ENCODE measurements at places on chromosomes 7 and 10.

GRCh38 chr10:517241-517830 lies 172.1 kb downstream of the DIP2C start:
- DNase-seq = no peak

DNA sequence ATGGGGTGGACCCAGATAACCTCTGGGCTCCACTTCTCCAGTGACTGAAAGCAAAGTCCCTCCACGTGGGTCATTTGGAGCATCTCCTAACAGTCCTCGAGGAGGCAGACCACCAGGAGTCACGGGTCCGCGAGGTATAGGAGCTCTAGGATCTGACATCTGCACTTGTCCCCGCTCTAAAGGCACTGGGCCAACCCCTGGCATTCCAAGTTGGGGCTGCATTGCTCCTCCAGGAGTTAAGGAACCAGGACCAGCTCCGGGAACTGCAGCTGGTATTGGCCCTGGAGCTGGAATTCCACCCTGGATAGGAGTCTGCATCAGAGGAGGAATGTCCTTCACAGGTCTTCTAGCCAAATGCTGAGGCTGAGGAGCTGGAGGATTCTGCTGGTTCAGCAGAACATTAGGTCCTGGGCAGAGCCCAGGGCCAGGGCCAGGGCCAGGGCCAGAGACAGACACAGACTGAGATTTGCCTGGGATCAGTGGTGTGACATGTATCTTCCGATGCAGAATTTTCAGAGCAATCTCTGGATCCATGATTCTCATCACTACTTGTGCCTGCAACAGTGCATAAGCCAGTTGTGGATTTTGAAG lies 827 bp downstream of the CSTF2T start:
- no peak for DNase-seq

GRCh38 chr7:32658467-32658869 lies 163.2 kb downstream of the AVL9 start:
- no peak for DNase-seq

DNA sequence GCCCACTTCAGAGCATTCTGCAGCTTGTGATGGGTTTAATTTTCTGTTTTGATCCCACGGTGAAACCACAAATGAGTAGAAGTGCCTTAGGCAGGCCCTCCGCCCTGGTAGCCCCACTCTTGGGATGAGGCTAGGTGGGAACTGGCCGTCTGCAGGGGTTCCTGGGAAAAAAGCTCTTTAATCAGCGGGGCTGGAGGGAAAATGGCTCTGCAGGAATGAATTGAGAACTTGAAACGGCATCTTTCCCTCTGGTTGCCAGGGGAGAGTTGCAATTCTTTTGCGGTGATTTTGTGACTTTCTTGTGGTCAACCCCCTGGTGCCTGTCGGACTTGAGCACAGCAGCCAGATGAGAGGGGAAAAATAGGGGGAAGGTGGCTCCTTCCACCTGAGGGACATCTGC lies 32.7 kb downstream of the COL26A1 start:
- DNase-seq = no peak

DNA sequence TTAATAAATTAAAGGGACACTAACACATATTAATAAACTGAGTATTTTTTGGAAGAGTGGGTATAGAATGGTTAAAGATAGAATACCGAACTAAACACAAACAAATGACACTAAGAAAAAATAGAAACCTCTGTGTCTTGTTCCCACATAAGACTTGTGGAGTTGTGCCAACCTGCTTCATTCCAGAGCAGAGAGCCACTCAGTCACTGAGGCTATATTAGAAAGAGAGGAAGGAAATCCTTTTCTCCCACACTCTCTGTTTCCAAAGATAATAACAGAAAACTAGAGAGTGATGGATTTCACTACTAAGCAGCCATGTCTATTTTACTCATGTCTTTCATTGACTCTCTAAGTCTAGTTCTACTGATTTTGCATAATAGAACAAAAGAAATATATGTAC lies 26.0 kb downstream of the CTNNA3 start:
- DNase-seq = no peak

DNA sequence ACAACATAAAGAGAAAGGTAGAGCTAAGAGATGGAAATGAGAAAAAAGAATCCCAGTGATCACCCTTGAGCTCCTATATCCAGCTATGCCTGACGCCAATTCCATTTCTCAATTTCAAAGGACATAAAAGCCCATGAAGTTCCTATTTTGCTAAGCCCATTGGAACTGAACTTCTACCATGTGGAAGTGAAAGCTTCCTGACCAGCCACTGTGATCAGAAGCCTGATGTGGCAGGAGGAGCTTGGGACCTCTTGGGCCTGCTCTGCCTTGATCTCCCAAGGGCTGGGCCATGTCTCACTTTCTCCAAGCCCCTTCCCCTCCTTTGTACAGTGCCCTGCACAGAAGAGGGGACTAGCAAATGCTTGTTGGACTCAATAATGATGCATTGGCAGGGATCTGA lies 52.7 kb downstream of the PRLHR start:
- DNase-seq = no peak

DNA sequence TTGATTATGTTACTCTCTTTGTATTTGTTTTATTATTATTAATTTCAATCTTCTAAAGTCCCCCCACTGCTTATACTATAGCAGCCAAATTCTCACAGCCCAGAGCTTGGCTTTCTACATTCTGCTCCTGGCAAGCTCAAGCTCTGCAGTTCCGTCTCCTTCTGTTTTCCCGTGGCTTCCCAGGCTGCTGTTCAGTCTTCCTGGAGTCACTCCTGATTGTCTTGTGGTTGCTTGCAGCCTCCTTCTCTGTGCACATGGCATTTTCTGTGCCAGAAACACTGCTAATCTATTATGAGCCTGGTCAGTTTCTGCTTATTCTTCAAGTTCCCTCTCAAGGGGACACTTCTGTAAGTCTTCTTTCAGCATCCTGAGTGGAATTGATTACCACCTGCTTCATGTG lies 533.7 kb upstream of the IGFBP3 start:
- DNase-seq = no peak

DNA sequence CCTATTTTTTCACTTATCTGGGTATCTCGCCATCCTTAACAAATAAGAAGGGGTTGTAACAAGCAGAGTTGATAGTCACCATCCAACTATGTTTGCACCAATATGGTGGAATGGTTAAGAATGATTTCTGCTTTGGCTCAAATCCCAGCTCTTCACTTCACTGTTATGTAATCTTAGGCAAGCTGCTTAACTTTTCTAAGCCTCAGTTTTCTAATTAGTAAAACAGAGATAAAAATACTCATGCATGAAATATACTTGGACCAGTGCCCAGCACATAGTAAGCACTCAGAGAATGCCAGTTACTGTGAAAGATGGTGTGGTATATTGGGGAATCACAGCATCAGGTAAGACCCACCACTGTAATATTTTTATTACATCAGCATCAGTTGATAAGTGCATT lies 33.6 kb downstream of the ABCB1 start:
- DNase-seq = no peak
